ENCODE measurements at places on chromosomes 6 and 20.

GRCh38 chr6:722608-723007, 29.7 kb upstream of the EXOC2 start:
- DNase-seq = no peak

DNA sequence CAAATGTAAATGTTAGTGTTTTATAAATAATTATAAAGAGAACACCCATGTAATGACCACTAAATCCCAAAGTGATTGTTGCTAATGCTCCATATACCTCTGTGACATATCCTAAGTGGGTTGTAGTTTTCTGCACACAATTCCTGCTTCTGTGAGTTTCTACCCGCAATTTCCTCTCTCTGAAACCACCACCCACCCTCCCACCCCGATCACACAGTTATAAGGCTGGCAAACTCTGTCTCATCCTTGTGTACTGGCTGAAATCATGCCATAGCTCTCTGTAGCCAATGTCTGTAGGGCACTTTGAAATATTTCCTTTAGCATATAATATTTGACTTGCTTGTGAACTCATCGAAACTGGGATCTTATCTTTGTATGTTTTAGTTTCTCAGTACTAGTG, 236.6 kb downstream of the PLCB1 start:
- DNase-seq = no peak

GRCh38 chr6:74912234-74912633, 293.6 kb downstream of the COL12A1 start:
- no peak for DNase-seq

DNA sequence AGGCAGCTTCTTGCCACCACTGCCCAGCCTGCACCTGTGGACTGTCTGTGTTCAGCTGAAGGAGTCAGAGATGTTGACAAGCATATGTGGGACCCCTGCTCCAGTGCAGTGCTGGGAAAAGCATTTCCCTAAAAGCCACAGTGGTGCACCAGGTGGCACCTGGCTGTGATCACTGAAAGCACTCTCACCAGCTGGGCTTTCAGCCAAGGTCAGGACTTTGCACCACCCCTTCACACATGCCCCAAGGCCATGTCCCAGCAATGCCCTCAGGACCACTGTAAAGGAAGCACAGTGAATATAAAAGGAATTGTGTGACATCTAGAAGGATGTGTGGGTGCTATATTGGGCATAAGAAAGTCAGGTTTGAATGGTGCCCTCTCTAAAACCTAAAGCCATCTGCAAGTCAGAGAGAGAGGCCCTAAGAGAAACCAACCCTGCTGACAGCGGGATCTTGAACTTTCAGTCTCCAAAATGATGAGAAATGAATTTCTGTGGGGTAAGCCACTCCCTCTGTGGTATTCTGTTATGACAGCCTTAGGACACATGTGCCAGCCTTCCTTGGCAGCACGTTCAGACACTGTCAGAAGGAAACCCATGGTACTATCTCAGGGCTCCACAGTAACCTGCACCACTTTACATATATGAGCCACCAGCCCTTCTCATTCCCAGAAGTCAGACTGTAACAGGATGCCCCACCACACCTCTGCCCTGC, 30.7 kb downstream of the CBLN4 start:
- DNase-seq = no peak

DNA sequence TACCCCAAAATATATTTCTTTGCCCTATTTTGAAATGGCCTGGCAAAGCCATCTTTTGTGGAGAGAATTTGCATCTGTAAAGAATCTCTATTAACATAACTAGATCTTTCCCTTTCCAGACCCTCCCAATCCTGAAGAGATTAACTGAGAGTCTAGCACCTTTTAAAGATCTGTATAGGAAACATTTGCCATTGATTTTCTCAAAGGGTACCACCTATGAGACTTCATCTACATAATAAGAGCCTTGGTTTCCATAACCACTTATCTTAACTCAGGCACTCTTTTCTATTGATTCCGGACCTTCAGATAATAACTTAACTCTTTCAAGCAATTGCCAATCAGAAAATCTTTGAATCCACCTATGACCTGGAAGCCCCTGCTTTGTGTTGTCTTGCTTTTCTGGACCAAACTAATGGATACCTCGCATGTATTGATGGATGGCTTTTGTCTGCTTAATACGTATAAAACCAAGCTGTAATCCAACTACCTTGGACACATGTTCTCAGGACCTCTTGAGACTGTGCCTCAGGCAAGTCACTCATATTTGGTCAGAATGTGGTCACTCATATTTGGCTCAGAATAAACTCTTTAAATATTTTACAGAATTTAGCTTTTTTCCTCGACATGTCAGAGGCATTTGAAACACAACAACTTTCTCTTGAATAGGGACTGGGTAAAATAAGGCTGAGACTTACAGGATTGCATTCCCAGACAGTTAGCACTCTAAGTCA, 31.4 kb downstream of the SLC22A2 start:
- no peak for DNase-seq

DNA sequence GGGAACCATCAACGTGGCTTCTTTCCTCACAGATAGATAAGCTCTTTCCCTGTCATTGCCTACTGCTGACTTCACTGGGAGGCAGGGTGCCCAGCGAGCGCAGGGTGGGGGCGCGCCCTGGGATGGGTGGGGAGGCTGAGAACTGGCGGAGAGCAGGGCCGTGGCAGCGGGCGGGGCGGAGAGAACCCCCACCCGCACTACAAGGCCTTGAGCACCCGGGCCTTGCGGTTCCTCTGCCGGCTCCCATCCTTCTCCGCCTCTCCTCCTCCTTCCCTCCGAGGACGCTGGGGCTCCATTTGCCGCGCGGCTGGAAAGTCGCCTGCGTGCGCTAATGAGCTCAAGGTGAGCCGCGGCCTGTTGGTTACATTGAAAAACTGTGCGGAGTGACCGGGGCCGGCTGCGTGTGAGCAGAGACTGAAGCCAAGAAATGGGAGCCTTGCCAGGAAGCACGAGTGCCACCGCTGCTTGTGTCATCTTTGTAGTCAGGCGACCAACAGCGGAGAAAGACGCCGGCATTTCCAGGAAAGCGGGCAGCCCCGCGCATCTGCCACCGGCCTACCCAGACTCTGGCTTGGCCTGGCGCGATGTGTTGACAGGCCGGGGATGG, 963.5 kb upstream of the SLC35B3 start:
- no peak for DNase-seq

DNA sequence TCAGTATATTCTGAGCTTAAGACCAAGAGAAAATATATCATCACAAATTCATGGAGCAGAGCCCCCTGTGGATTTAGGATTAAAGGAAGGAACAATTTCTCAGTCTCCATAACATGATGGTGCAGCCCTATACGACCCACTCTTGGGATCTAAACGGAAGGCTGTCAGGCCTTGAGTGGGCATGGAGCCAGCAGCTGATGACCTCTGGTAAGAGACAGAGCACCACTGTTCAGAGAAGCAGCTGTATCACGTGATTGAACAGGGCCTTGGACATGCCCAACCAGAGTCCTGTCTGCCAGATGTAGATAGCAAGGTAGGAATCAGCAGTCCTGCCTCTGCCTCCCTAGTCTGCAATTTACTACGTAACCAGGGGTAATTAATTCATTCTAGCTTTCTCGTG, 259.4 kb upstream of the POU3F2 start:
- DNase-seq = no peak

DNA sequence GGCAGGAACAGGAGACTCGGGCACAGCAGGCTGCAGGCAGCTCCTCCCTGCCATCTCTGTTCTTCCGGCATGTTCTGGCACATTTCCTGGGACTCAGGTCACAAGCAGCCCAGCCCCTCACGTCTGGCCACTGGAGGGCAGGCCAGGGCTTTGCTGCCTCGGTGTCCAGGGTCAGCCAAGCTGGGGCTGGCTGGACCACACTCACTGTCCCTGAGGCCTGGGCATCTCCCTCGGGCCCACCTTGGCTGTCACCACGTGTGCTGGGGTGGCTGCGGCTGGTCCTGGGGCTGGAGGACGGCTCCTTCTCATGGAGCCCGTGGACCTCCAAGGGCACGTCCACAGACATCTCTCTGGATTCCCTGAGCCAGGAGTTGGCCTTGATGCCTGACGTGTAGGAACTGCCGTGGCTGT, 18.5 kb downstream of the FRMD1 start:
- DNase-seq = no peak

DNA sequence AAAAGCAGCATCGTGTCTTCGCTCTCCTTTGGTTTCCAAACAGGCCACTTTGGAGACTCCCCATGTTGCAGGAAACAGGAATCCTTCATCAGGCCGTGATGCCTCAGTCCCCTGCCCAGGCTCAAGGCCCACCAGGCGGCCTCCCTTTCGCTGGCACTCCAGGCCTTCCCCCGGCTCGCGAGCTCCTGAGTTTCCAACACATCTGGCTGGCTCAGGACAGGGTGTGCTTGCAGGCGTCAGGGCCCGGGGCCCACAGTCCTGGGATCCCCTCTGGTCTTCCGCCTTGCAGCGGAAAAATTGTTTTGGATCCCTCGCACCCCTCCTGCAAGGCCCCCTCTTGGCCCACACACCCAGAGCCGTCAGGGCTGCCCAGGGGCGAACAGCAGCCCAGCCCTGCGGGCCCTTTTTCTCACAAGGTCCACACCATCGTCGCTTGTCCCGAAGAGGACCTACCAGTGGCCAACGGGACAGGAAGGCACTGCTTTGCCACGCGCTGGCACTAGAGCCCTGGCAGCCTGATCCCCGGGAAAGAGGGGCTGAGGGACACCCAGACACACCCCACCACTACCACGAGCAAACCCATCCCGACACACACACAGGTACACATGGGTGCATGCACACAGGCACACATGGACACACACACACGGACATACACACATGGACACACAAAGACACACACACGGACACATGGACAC, 1930.9 kb upstream of the DEFB115 start:
- DNase-seq = no peak

GRCh38 chr6:96727144-96727543, 110.1 kb downstream of the GPR63 start:
- no peak for DNase-seq

DNA sequence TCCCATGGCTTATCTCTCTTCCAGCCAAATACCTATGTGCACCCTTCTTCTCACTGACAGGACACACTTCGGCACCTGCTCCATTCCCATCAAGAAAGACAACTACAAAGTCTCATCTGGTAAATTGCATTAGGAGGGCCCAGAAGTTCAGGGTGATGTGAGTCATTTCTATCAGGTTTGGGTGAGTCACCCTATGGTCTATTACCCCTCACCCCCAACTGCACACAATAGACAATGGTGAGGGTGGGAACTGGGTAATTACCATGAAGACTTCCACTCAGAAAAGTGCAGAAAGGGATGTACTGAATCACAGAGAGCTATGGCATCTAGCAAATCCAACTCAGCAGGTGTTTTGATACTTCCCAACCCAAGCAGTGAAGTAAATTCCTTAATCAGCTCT, 54.8 kb downstream of the OPN5 start:
- no peak for DNase-seq

DNA sequence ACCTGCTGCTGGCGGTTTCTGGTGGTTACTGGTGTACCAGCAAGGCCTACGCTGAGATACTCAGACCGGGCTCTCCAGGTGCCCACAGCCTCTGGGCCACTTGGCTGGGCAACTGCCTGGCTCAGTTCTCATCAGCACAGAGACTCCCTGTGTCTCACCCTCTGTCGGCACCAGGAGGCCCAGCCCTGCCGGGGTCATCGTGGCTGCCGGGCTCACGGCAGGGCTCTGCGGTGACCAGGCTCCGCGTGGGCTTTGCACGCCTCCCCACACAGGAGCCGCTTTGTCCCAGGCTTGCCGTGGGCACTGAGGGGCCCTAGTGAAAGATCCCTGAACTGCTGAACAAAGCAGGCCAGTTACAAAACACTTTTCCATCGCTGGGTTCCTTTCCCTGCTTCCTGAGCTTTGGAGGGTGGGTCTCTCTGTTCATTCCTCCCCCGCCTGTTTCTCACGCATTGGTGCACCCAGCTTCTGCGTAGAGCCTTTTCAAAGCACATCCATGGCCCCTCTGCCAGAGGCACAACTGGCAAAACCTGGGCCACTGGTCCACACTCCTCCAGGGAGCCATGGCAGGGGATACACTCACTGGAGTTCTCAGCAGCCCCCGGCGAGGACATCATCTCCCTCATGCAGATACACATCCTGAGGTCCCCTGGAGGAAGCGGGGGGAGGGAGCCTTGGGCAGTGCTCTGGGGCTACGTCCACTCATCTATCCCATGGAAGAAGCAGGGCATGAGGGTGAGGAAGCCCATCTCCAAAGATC, 117.0 kb downstream of the NFATC2 start:
- no peak for DNase-seq

- DNase-seq = no peak
Observed at GRCh38 chr6:96659084-96659845, 96.3 kb downstream of the FHL5 start.

DNA sequence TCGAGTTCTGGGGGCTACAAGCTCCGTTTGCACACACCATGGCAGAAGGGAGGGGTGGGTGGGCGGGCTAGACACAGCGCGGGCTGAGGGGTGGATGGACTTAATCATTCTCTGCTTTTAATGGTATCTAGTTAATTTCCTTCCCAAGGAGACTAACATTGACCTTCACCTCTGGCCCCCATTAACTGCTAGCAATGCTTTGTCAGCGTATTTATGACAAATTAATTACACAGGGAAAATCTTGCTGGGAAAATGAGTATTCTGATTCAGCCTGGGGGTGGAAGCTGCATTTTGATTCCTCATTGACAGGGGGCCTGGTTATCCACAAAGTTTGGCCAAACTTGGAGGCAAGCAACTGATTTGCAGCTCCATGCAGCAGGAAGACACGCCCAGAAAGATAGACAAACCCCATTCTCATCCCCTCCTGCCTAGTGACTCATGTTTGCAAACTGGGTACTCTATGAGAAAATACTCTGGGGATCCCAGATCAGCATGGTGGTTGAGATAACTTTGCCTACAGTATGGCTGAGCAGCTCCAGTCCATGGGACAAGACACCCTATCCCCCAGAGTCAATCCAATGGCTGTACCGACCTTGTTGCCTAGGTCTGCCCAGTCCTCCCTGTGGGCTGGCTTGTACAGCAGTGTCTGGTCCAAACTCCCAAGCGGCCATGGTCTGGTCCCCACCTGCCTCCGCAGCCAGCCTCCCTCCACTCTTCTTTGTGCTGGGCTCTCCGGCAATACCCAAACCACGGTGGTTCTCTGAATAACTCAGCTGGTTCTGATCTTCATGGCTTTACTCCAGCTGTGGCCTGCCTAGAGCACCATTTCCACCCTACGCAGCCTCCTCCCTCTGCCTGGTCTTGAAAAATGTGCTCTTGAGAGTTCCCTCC, 19.7 kb downstream of the ZBP1 start:
- no peak for DNase-seq

DNA sequence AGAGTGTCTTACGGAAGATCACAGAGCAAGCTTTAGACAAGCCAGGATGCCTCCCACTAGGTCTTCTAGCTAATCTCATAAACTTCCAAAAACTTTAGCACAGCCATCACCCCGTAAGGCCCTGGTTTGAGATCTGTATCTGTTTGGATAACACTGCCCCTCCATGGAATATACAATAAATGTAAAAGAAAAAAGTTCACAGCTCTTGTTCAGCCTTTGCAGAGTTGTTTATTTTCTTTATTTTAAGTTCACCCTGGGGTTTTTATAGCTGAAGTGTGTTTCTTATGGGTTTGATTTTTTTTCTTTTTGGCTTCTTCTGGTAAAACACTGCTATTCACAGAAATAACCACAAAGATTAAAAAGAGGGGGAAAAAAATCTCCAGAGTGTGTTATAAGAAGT, 125.6 kb downstream of the EYA2 start:
- DNase-seq = no peak

- no peak for DNase-seq
Observed at GRCh38 chr20:14925300-14925699, 587.9 kb upstream of the FLRT3 start.

Measured in effector CD4-positive, alpha-beta T cell (primary cell).